ENCODE measurements at places on chromosomes 2 and 18.

- H3K4me3 ChIP-seq, result no peak overlapping the region
- DNase-seq, result no peak
- no peaks in the 10 kb centered on the region for H3K36me3 ChIP-seq
- H3K27ac ChIP-seq, result no peak overlapping the region
Measured at GRCh38 chr18:75344161-75344560, 83.3 kb downstream of the SMIM21 start.

- H3K4me3 ChIP-seq, result no peak overlapping the region
- no peaks in the 10 kb centered on the region for H3K4me1 ChIP-seq
- H3K27me3 ChIP-seq, result no peaks in the 10 kb centered on the region
- DNase-seq, result no peak
- H3K27ac ChIP-seq, result no peak overlapping the region
Measured at GRCh38 chr2:21332993-21333625, 209.3 kb downstream of the TDRD15 start.

GRCh38 chr2:11532416-11533055 lies 1.3 kb upstream of the GREB1 start:
- H3K4me3 ChIP-seq, result no peak overlapping the region
- no peak overlapping the region for H3K27ac ChIP-seq
- DNase-seq, result no peak
- no peaks in the 10 kb centered on the region for H3K27me3 ChIP-seq
- no peaks in the 10 kb centered on the region for H3K36me3 ChIP-seq

GRCh38 chr2:182818501-182818900 lies 47.9 kb downstream of the FRZB start:
- no peaks in the 10 kb centered on the region for H3K27me3 ChIP-seq
- no peak overlapping the region for H3K27ac ChIP-seq
- no peak for DNase-seq
- no peak overlapping the region for H3K4me3 ChIP-seq
- H3K36me3 ChIP-seq, result no peaks in the 10 kb centered on the region

DNA sequence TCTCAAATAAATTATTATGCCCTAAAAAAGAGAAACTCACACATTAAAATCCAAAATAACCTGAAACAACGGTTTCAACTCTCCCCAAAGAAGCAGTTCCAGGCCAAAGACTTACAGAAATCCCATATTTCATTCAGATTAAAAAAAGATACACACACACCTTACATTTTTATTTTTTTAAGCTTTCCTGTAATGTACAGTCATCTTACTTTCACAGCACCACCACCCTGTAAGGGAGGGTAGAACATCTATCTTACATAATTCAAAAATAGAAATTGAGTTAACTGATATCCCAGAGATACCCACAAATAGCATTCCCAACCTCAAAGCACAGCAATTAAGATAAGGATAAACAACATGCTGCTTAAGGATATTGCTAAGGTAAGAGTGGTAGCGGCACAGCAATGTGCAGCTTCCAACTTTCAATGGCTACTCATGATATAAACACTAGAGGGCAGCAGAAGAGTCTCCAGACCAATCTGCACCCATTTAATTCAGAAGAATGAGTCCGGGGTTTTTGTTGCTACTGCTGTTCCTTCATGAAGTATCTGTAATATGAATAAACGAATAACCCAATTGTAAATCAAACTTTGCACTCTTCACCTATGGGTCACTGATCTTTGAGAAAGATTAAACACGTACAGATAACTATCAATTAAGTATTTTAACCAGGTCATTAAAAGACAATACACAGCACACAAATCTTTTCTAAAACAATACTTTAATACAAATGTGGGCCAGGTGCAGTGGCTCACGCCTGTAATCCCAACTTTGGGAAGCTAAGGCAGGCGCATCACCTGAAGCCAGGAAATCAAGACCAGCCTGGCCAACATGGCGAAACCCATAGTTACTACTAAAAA lies 11.3 kb downstream of the GFPT1 start:
- H3K36me3 ChIP-seq, result no peaks in the 10 kb centered on the region
- no peaks in the 10 kb centered on the region for H3K4me1 ChIP-seq
- no peak overlapping the region for H3K27ac ChIP-seq
- H3K4me3 ChIP-seq, result no peak overlapping the region
- peak; percentile 27 for DNase-seq

DNA sequence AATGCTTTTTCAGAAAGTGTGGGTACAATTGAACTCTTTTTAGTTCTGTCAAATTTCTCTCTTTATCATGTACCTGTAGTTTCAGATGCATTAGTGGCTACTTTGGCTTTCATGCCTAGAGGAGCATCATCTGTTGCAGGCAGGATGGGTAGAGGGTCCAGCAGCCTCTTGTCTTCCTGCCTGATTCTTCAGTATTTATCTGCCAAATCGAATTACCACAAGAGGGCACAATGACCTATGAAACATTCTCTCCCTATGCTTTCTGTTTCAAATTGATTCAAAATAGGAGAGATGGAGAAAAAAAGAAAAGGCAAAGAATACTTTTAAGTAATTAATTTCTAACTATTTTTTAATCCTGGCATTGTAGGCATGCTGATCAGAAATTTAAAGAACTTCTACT lies 477.2 kb downstream of the TRIB2 start:
- no peaks in the 10 kb centered on the region for H3K27me3 ChIP-seq
- H3K4me3 ChIP-seq, result no peak overlapping the region
- H3K36me3 ChIP-seq, result no peaks in the 10 kb centered on the region
- no peak overlapping the region for H3K27ac ChIP-seq
- H3K4me1 ChIP-seq, result peaks cover 2% of the 10 kb centered on the region

- H3K36me3 ChIP-seq, result no peaks in the 10 kb centered on the region
- H3K4me1 ChIP-seq, result no peaks in the 10 kb centered on the region
- no peak for DNase-seq
- no peak overlapping the region for H3K27ac ChIP-seq
- no peaks in the 10 kb centered on the region for H3K27me3 ChIP-seq
Measured at GRCh38 chr2:184769023-184769422, 170.7 kb downstream of the ZNF804A start.

DNA sequence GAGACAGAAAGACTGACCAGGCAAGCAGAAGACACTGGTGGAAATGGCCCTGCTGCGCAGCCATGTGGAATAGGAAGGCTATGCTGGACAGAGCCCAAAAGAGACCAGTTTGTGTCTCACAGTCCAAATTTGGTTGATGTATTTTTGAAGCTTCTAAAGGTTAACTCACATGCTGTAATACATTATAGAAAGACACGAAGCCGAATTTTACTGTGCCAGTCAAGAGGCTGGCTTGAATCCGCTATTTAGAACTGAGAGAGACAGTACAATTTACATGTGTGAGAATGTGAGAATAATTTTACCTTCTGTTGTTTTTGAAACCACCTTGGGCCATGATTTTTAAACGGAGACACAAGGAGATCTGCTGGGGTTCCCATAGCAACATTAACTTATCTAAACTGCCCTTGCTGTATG lies 113.6 kb downstream of the METTL8 start:
- H3K4me1 ChIP-seq, result peaks cover 3% of the 10 kb centered on the region
- H3K27me3 ChIP-seq, result no peaks in the 10 kb centered on the region
- no peak overlapping the region for H3K4me3 ChIP-seq
- H3K36me3 ChIP-seq, result no peaks in the 10 kb centered on the region
- DNase-seq, result no peak

- H3K36me3 ChIP-seq, result no peaks in the 10 kb centered on the region
- H3K4me1 ChIP-seq, result no peaks in the 10 kb centered on the region
- no peak overlapping the region for H3K27ac ChIP-seq
- H3K27me3 ChIP-seq, result no peaks in the 10 kb centered on the region
- no peak for DNase-seq
Measured at GRCh38 chr2:171226461-171226860, 65.8 kb upstream of the TLK1 start.

GRCh38 chr2:51986101-51986500 lies 954.2 kb upstream of the NRXN1 start:
- H3K27me3 ChIP-seq, result no peaks in the 10 kb centered on the region
- H3K27ac ChIP-seq, result no peak overlapping the region
- no peaks in the 10 kb centered on the region for H3K4me1 ChIP-seq
- H3K4me3 ChIP-seq, result no peak overlapping the region
- no peak for DNase-seq

DNA sequence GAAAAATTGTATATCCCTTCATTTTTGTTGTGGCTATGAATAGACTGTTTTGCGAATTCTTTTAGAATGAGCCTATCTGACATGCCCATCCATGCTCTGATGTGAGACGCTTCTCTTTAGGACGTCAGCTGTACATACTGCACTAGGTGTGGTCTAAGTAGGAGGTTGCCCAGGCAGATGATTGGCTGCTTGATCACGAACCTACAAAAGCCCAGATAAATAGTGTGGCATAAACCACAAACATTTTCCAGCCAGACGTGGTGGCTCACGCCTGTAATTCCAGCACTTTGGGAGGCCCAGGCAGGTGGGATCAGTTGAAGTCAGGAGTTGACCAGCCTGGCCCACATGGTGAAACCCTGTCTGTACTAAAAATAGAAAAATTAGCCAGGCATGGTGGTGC lies 251.8 kb downstream of the AGAP1 start:
- no peak overlapping the region for H3K27ac ChIP-seq
- peaks cover 4% of the 10 kb centered on the region for H3K36me3 ChIP-seq
- peaks cover 4% of the 10 kb centered on the region for H3K4me1 ChIP-seq
- H3K4me3 ChIP-seq, result no peak overlapping the region

GRCh38 chr2:109703077-109703476 lies 88.9 kb downstream of the SOWAHC start:
- no peak for DNase-seq
- no peaks in the 10 kb centered on the region for H3K36me3 ChIP-seq
- no peak overlapping the region for H3K27ac ChIP-seq
- H3K4me1 ChIP-seq, result peaks cover 3% of the 10 kb centered on the region

DNA sequence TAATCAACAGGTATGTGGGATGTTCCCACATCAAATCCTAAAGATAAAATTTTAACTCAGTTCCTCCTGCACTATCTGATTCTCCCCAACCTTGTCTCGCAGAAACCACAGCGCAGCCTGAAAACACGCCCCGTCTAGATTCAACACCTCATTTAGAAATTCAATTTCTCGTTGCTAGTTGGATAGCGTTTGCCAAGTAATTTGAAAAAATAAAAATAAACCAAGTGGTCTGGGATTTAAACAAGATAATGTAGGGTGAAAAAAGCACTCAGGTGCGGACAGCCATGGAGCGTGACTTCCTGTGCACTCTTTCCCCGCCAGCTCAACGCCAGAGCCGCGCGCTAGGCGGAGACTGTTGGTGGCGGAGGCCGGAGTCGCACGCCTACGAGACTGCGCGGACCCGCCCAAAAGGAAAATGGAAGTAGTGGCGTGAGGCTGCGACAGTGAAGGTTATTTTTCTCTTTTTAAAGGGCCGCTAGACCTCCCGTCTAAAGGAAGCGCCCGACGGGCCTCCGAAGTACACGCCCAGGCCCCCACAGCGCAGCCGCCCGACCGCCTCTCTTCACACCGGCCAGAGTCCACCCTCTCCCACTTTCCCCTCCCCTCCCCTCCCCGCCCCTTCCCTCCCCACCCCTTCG lies 615 bp upstream of the CCNT2 start:
- no peaks in the 10 kb centered on the region for H3K36me3 ChIP-seq
- no peaks in the 10 kb centered on the region for H3K27me3 ChIP-seq
- no peaks in the 10 kb centered on the region for H3K4me1 ChIP-seq
- H3K4me3 ChIP-seq, result peak overlapping the region; percentile 63
- peak; percentile 33 for DNase-seq

DNA sequence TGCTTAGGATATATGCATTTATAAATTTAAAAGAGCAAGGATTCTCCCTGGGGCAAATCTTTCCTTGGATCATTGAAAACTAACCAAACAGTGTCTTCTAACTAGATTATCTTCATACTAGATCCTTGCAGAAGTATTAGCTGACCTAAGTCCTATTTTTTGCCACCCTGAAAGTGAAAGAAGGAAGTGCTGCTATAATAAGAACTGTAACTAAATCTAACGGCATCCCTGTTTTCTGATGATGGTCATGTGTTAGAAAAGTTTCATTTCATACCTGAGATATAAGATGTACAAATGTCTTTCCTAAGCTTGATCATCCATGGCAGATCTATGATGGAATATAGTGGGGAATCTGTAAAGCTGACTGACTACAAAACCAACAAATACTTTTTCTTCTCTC lies 102.7 kb downstream of the MAP2 start:
- no peak for DNase-seq
- H3K4me1 ChIP-seq, result no peaks in the 10 kb centered on the region
- H3K4me3 ChIP-seq, result no peak overlapping the region
- no peak overlapping the region for H3K27ac ChIP-seq
- H3K27me3 ChIP-seq, result no peaks in the 10 kb centered on the region
- no peaks in the 10 kb centered on the region for H3K36me3 ChIP-seq

GRCh38 chr2:226031647-226032501 lies 632.4 kb downstream of the NYAP2 start:
- H3K4me3 ChIP-seq, result no peak overlapping the region
- no peak for DNase-seq
- no peaks in the 10 kb centered on the region for H3K27me3 ChIP-seq
- H3K27ac ChIP-seq, result no peak overlapping the region

Measured in iPS DF 6.9 (cell line).